Mammary microvascular endothelial cell (primary cell): ENCODE measurements at places on chromosomes 13 and 19. TPM values are rescaled to one million over a fixed set of nuclear protein-coding genes. Genes with fewer than 3 reads are reported as not detected.

Gene PNMA8C
- total RNA-seq = not detected in 2 replicates

Gene SPIB
- total RNA-seq = not detected in 2 replicates

Gene IGFL3
- total RNA-seq = not detected in 2 replicates

Gene SULT2A1
- total RNA-seq = not detected in 2 replicates

Gene CYP2S1
- total RNA-seq = 4.7 and 5.3 TPM in 2 replicates

Gene ZNF101
- 7.2 and 9.6 TPM in 2 replicates for total RNA-seq

Gene NCR1
- total RNA-seq = not detected in 2 replicates

Gene DACH1
- 4.1 and 4.2 TPM in 2 replicates for total RNA-seq

Gene TLE6
- 0.20 and 0.25 TPM in 2 replicates for total RNA-seq

Gene MBD3L3
- total RNA-seq = not detected in 2 replicates

Gene ZNF433
- total RNA-seq = 1.4 and 2.7 TPM in 2 replicates

Gene URAD
- not detected in 2 replicates for total RNA-seq
